ENCODE measurements at places on chromosomes 12 and 14. TPM values are rescaled to one million over a fixed set of nuclear protein-coding genes. Genes with fewer than 3 reads are reported as not detected.
A peak's percentile ranks its signal among the peaks of the same experiment; 100 is the strongest.

Gene RD3L
- not detected for total RNA-seq

Gene RAB3IP
- 7.9 TPM for total RNA-seq

Gene PNN
- 54.5 TPM for total RNA-seq

Gene IAPP
- total RNA-seq = not detected

Gene PTHLH
- total RNA-seq = 7.9 TPM

Gene ANO6
- 48.4 TPM for total RNA-seq

Gene CLEC1B
- not detected for total RNA-seq

Gene RILPL2
- total RNA-seq = 9.6 TPM

Gene ERBB3
- total RNA-seq = 53.8 TPM

Gene HOXC13
- not detected for total RNA-seq

Gene BDKRB1
- 2.5 TPM for total RNA-seq

DNA sequence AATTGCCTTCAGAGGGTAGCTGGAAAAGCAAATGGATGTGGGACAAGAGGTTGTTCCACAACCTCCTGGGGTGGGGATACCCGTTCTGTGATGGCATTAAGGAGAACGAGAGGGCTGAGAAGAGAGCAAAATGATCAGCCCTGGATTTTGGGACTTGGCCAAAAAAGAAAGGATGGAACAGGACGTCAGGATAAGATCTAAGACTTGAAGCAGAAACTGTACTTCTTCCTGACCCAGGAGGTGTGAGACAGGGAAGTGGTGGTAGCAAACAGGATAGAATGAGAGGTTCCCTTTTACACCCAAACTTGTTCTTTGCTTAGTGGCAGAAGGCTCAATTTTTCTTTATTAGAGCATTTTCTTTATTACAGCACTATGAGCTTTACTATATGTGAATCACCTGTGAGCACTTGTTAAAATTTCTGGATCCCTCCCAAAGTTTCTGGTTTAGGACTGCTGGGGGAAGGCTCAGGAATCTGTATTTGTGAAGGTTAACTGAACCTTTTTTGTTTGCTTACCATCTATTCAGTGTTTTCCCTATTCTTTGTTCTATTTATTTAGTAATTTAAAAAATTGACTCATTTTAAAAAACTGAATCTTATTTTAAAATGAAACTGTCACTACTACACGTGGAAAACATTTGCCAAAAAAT, 59.2 kb downstream of the ERC1 start:
- no peaks in the 10 kb centered on the region for H3K27me3 ChIP-seq
- H3K4me3 ChIP-seq = no peak overlapping the region
- H3K4me1 ChIP-seq = peaks cover 21% of the 10 kb centered on the region

DNA sequence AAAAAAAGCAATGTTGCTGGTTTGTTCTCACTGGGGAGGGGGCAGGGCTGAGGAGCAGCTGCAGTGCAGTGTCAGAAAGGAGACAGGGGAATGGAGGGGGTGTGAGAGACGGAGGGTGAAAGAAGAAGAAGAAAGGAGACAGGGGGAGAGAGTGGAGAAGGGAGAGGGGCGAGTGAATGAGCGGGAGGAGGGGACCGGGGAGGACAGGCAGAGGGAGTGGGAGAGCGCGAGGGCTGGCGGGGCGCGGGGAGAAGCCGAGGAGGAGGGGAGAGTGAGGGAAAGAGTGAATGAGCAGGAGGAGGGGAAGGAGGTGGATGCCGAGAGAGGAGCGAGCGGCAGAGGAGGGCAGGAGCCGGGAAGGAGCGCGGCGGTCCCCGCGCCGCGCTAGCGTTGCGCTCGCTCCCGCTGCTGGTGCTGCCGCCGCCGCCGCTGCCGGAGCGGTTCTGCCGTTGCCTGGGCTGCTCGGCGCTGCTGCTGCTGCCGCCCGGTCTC, at the start of gene NOVA1:
Gene NOVA1 (minus strand): TSS at position 445 of the 492 bp plus-strand sequence. CDS start 597 bp downstream, outside the sequence.
- DNase-seq = peak; percentile 87
- peak within 1 kb of the TSS; percentile 94 for H3K27ac ChIP-seq
- peaks cover 10% of the 10 kb centered on the region for H3K4me1 ChIP-seq
- peak within 1 kb of the TSS; percentile 49 for H3K4me3 ChIP-seq

GRCh38 chr14:99587460-99588278, 16.3 kb downstream of the CCDC85C start:
- no peak for DNase-seq
- H3K27me3 ChIP-seq = no peaks in the 10 kb centered on the region
- peaks cover 35% of the 10 kb centered on the region for H3K4me1 ChIP-seq
- H3K27ac ChIP-seq = no peak overlapping the region
- H3K4me3 ChIP-seq = no peak overlapping the region

- no peaks in the 10 kb centered on the region for H3K36me3 ChIP-seq
- no peak overlapping the region for H3K4me3 ChIP-seq
- peaks cover 15% of the 10 kb centered on the region for H3K4me1 ChIP-seq
- DNase-seq = no peak
- H3K27ac ChIP-seq = no peak overlapping the region
- H3K27me3 ChIP-seq = no peaks in the 10 kb centered on the region
Measured at GRCh38 chr12:123037791-123038190, 57.3 kb downstream of the ARL6IP4 start.

- DNase-seq = no peak
- peaks cover 9% of the 10 kb centered on the region for H3K4me1 ChIP-seq
- H3K36me3 ChIP-seq = no peaks in the 10 kb centered on the region
- no peaks in the 10 kb centered on the region for H3K27me3 ChIP-seq
Measured at GRCh38 chr12:113136128-113136989, 798 bp upstream of the RASAL1 start.

DNA sequence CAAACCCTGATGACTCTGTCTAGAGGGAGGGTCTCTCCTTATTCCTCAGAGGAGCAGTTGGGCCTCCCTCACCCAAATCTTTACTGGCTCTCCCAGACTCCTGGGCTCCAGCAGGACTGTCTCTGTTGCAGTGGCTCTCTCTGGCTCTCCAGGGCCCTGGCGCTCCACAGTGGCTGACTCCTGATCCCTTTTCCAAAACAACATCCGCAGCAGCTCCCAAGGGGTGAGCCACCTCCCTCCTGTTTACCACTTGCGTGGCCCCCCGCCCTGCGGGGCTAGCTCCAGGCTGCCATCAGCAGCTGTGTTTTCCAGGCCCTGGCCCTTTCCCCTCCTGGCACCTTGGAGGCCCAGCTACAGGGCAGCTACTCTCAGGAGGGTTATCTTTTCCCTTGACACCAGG, 123.5 kb downstream of the CALM1 start:
- no peak overlapping the region for H3K4me3 ChIP-seq
- H3K4me1 ChIP-seq = peaks cover 33% of the 10 kb centered on the region
- no peak for DNase-seq
- no peak overlapping the region for H3K27ac ChIP-seq

GRCh38 chr12:132953163-132953425, 3.0 kb downstream of the ZNF605 start:
- H3K4me1 ChIP-seq = peaks cover 26% of the 10 kb centered on the region
- no peak overlapping the region for H3K27ac ChIP-seq
- no peaks in the 10 kb centered on the region for H3K27me3 ChIP-seq
- no peak overlapping the region for H3K4me3 ChIP-seq
- no peak for DNase-seq

- H3K4me3 ChIP-seq = no peak overlapping the region
- no peaks in the 10 kb centered on the region for H3K27me3 ChIP-seq
- peak overlapping the region; percentile 24 for H3K27ac ChIP-seq
Measured at GRCh38 chr14:65074449-65075150, 27.7 kb downstream of the MAX start.

DNA sequence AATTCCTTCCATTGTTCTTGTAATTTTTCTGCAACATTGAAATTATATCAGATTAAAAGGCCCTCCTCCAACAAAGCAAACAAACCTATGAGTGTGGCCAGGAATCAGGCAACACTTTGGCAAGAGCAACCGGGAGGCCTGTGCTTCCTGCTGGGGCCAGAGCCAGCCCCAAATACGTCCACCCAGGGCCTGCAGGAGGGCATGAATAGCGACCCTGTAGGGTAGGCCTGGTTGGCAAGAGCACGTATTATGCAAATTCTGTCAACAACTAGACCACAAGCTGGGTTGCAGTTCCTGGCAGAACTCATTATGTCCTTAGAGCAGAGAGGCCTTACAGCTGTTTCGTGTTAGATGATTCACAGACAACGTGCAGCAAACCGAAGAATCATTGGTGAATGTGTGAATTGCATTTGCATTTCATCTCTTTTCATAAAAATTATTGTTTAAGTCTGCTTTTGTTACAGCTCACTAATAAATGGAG, 26.9 kb upstream of the LGALS3 start:
- peak overlapping the region; percentile 98 for H3K27ac ChIP-seq
- H3K36me3 ChIP-seq = no peaks in the 10 kb centered on the region
- DNase-seq = peak; percentile 98
- H3K27me3 ChIP-seq = no peaks in the 10 kb centered on the region

DNA sequence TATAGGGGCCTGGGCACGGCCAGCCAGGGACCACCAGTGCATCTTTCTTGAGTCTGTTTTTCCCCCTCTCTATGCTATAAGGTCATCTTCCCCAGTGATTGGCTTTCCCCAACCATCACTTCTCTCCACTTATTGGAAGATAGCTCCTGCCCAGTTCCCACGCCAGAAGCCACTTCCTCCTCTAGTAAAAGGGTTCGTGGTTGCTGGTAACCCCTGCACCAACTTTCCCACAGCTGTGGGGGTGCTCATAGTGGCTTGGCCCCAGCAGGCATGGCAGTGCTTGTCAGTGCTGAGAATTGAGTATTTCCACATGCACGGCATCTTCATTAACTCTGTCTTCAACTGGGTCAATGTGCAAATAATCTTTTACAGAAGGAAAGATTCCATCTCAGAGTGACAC, 215.4 kb downstream of the FOXN3 start:
- no peak overlapping the region for H3K4me3 ChIP-seq
- no peaks in the 10 kb centered on the region for H3K36me3 ChIP-seq
- peaks cover 36% of the 10 kb centered on the region for H3K4me1 ChIP-seq
- no peak for DNase-seq
- H3K27ac ChIP-seq = no peak overlapping the region
- H3K27me3 ChIP-seq = no peaks in the 10 kb centered on the region

DNA sequence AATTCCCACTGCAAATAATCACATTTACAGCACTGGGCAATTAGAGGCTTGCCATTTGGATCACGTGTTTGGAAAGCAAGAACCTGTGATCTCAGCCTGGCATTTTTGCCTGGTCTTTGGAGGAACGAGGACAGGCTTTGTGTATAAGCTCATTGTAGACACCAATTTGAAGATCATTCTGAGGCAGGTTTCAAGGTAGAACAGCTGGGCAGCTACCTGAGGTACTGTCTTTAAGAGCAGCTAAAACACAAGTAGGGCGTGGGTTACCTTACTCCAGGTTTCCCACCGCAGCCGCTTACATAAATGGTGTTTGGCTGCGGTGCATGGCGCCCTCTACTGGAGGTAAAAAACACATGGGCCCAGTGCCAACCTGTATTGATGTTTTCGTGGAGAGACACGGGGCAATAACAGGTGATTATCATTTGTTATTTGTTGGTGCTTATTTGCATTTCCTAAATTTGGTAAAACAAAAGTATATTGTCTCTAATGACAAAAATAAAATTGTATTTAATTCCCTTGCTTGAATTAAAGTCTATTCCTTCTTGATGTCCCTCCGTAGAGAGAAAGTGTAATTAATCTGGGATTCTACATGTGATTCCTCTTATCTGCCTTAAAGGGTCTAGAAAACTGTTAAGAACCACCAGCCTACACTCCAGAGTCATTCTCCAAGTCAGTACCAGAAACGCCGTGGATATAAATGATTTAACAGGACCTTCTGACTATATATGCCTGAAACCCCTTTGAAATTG, 69.7 kb downstream of the SVOP start:
- H3K4me1 ChIP-seq = no peaks in the 10 kb centered on the region
- no peaks in the 10 kb centered on the region for H3K36me3 ChIP-seq
- H3K27ac ChIP-seq = no peak overlapping the region

DNA sequence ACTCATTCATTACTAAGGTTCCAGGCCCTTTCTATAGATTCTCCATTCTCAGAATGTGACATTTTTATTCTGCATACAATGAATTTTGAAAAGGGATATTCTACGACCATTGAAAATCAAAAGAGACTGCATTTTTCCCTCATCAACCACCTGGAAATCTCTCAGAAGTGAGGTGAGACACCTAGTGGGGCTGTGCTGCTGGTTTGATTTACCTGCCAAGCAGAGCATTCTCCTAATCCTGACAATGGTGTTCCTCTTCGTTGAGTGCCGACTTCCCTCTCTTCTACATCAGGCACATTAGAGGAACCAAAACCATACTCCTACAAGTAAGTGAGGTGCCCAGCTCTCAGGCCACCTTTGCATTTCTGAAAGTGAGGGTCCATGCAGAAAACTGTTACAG, 14.9 kb downstream of the CKB start:
- peaks cover 28% of the 10 kb centered on the region for H3K36me3 ChIP-seq
- no peak for DNase-seq

- peaks cover 60% of the 10 kb centered on the region for H3K4me1 ChIP-seq
- no peak overlapping the region for H3K27ac ChIP-seq
- no peak overlapping the region for H3K4me3 ChIP-seq
- no peaks in the 10 kb centered on the region for H3K36me3 ChIP-seq
Measured at GRCh38 chr14:21101802-21102413, 1.0 kb downstream of the TMEM253 start.

- no peak overlapping the region for H3K4me3 ChIP-seq
- no peak for DNase-seq
- H3K36me3 ChIP-seq = no peaks in the 10 kb centered on the region
- no peak overlapping the region for H3K27ac ChIP-seq
- H3K4me1 ChIP-seq = no peaks in the 10 kb centered on the region
Measured at GRCh38 chr14:41785696-41786095, 179.0 kb downstream of the LRFN5 start.

DNA sequence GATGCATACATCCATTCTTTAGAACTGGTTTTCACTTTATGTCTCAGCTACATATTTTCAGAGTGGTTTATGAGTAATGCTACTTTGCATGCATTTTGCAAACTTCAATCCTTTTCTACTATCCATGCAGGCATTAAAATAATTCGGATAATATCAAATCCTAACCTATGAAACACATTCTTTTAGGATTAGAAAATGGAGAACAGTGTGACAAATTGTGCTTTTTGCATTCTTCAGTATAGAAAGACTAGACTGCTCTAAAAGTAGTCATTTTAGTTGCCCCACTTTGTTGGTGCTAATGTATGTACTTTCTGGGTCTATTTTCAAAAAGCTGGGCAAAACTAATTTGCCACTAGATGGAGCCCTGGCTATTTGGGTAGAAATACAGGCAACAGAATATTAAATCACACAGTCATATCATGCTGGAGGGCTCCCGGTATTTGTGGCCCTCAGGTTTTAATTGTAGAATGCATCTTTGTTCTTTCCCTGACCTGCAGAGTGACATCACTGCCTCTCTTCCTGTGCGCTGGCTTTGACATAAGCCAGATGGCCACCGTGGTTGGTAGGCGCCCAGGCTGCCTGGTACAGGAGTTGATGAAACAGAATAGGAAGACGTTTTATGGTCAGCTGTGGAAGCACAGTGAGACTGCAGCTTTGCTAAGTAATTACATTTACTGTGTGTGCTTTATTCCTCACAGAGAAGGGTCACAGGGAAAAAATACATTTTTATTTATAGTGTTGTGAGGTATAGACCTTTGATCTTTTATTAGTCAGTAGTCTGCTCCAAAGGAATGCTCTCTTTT, 28.1 kb downstream of the MSRB3 start:
- no peak overlapping the region for H3K27ac ChIP-seq
- no peaks in the 10 kb centered on the region for H3K27me3 ChIP-seq
- no peaks in the 10 kb centered on the region for H3K36me3 ChIP-seq
- DNase-seq = no peak

- H3K4me3 ChIP-seq = no peak overlapping the region
- no peaks in the 10 kb centered on the region for H3K27me3 ChIP-seq
- H3K36me3 ChIP-seq = no peaks in the 10 kb centered on the region
Measured at GRCh38 chr12:77377622-77378021, 312.3 kb upstream of the E2F7 start.

Data from vagina (tissue), 2 donors.